ENCODE measurements at places on chromosomes 7 and 10.
A peak's percentile ranks its signal among the peaks of the same experiment; 100 is the strongest.

GRCh38 chr7:135238112-135238744, 4.6 kb downstream of the STRA8 start:
- peak; percentile 26 for DNase-seq

GRCh38 chr10:69069090-69070042, 18.5 kb upstream of the SRGN start:
- DNase-seq = no peak

DNA sequence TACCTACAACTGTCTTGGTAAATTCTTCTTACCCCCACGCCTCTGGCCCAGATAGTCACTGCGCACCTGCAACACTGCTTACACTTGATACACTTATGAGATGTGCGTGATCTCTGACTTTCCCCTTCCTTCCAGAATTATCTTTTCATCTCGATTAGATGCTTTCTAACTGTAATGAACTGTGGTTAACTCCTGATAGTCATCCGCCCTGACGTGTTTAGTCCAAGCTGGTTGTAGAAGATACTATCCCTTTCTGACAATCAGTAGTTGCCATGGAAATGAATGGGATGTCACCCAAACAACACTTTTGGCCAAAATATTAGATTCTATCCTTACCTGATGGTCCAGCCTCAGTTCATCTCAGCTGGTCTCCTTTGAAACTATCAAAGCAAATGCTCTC, 241.5 kb downstream of the ADAM12 start:
- DNase-seq = no peak

GRCh38 chr7:20411372-20411771, 80.7 kb downstream of the ITGB8 start:
- DNase-seq = no peak

DNA sequence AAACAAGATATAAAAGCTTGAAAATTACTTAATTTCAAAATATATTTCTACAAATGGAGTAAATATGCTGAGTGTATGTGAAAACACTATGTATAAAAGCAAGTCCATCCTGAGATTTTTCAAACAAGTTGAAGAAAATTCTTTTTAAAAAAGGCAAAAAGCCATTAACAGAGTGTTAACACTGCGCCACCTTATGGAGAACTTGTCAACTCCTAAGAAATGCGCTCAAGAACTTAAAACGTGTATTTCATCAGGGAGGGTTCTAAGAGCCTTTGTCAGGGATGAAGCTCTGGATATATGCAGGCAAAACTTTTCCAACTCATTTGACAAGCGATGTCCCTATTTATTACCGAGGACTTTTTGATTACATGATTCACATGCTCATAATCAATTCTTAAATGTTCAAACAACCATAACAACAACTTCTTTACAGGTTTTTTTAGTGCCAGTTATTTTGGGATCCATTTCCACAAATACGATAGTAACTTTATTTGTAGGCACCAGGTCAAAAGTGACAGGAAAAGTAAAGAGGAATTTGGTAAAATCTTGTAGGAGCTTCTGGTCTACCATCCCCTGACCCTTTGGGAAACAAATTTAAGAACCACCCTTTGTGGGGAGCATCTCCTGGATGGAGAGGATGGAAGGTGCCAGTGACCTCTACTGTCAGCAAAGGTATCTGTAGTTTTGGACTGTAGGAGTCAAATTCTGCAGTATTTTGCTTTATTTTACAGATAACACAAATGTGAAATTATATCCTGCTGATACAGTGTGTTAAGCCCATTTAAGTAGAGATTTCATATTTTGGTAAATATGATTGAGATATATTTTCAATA, 23.2 kb downstream of the CALCR start:
- DNase-seq = no peak

DNA sequence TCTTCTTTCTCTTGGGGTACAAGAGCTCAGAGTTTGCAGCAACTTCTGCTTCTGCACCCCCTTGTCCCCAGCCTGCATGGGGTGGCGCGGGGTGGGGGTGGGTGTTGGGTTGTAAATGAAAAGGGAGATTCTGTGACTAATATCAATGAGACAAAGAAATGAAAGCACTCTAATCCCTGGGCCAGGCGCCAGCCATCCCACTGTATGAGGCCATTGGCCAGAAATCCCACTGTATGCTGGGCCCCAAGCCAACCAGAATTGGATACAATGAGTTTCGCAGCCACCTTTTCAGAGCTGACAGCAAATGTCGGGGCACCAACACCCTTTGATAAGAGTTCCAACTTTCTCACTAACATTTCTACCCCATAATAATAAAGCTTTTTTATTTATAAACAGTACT, 10.9 kb upstream of the PTN start:
- DNase-seq = no peak

DNA sequence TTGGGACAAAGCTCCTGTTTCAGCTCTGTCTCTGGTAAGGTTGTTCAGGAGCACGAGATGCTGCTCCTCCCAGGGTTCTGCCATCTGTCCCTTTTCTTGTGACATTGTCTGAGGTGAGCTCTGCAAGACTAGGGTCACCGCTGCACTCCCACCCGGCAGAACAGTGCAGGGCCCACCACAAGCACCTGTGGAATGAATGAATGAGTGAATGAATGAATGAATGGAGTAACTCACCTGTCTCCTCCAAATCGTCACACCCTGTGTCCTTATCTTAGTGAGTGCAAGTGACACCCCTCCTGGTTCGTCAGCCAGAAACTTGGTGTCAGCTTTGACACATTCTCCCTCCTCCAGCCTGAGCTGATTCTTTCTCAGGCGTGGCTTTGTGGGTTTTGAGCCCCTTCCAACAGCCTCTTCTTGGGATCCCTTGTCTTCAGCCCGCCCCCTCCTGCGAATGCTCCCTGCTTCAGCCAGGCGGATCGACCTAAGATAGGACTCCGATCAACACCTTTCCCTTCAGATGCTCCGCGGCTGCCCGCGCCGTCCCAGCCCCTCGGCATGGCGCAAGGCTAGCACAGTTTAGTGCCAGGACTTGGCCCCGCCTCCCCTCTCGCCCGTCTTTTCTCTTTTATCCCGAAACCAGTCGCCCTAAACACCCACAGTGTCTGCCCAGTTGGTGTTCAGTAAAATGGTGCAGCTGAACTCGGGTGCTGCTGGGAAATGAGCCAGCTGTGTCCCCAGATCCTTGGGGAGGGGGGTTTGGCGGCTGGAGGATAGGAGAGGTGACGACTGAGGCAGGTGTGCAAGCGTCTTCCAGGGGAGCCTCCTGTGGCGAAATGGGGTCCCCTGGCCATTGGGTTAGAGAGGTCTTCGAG, 89.3 kb downstream of the BEND7 start:
- DNase-seq = peak; percentile 31

DNA sequence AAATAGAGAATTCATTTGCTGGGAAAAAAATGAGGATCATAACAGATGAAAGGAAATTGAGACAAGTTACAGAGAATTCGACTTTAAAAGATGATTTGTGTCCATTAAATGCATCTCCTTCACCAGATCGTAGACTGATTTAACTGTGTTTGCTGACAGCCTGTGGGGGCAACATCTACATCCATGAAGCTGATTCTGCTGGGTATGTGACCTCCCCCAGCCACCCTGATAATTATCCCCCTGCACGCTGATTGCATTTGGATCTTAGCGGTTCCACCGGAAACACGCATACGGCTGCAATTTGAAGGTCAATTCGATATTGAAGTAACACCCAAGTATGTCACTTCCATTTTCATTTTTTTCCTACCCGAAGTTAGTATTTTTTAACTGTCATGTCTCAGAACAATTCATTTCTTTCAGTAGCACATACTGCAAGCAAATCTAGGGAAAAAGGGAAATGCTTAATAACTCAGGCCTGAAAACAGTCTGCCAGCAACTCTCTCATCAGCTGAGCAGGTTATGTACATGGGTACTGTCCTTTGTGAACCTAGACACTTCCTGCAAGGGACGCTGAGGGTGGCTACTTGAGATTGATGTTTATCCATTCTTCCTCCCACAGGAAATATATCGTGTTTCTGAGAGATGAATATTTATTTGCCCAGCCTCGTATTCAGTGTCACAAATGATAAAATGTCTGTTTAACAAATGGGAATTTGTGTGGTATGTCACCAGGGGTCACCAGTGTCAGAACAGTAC, 134.9 kb downstream of the ZNF22 start:
- no peak for DNase-seq

DNA sequence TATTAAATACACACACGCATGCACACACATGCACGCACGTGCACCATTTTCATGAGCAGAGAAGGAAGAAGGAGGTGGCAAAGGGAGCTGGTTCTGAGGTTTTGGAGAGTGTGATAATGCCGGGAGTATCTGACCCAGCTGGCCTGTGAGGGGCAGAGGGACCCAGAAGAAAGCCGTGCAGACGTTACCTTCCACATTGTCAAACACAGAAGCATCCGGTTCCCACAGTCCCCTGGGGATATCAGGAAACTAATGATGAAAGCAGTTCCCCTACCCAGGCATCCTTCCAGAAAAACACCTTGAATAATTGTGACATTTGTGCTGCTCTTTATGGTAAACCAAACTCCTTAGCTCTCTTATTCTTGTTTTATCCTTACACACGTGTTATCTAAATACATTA, 85.7 kb upstream of the FAM180A start:
- DNase-seq = no peak

- no peak for DNase-seq
These were observed 26.0 kb upstream of the PLEKHA1 start for GRCh38 chr10:122348512-122348911.

GRCh38 chr7:139627831-139628230, 104.3 kb downstream of the CLEC2L start:
- no peak for DNase-seq

DNA sequence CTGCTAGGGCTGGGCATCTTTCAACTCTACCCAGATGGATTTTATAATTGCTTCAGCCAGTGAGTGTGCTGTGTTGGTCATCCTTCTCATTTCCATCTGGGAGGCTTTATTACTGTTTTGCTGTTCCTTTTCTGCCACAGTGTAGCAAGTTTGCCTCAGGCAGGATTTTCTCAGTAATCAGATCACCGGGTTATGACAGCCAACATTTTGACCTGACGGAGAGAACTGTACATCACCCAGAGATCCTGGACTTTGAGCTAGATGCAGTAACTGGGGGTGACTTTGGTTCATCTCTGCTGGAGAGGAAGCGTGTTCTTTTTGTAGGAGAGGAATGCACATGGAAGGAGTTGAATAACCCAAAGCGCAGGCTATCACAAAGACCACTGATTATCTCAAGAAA, 111.8 kb upstream of the AGR3 start:
- no peak for DNase-seq

DNA sequence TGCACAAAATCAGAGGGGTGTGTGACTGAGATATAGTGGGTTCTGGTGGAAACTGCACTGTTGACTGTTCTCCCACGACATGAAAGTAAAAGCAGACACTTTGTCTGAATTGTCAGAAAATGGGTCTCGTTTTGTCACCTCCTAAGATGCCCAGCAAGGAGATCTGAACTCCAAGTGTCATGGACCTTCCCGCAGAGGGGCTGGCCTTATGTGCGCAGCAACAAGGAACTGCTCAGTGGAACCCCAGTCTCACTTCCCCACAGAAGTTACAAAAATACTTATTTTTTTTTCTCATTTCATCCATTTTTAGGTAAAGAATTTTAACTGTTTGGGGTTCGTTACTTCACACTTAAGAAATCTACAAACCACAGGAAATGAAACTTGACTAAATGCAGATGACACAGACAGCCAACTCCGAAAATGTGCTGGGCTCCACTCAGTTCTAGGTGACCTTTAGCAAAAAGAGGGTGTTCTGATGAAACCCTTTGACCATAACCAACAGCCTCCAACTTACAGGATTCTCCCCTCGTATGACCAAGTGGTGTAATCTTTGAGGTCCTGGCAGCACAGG, 115.0 kb downstream of the FAM107B start:
- peak; percentile 63 for DNase-seq

DNA sequence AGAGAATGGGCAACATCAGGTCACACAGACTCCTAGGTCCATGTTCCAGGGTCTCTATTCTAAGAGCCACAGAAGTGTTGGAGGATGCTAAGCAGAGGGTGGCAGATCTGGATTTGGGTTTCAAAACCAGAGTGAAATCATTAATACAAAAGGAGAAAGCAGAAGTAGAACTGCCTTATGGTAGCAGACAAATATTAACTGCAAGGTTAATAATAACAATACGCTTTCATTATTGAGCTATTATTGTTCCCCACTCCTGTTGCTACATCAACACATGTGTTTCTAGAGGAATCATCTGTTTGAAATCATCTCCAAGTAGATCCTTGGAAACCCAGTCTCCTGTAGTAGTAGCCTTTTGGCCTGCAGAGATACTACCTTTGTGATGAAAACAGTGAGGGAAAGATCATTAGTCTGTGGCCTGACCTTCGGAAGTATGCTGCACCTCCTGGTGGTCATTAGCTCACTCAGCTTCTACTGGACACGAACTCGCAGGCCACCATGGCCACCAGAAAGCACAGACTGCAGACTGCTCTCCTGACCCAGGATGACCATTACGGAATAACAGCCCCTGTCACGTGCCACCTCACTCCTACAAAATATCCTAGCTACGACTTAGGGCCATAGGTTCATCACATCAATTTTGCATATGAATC, 84.6 kb downstream of the XPNPEP1 start:
- DNase-seq = no peak

DNA sequence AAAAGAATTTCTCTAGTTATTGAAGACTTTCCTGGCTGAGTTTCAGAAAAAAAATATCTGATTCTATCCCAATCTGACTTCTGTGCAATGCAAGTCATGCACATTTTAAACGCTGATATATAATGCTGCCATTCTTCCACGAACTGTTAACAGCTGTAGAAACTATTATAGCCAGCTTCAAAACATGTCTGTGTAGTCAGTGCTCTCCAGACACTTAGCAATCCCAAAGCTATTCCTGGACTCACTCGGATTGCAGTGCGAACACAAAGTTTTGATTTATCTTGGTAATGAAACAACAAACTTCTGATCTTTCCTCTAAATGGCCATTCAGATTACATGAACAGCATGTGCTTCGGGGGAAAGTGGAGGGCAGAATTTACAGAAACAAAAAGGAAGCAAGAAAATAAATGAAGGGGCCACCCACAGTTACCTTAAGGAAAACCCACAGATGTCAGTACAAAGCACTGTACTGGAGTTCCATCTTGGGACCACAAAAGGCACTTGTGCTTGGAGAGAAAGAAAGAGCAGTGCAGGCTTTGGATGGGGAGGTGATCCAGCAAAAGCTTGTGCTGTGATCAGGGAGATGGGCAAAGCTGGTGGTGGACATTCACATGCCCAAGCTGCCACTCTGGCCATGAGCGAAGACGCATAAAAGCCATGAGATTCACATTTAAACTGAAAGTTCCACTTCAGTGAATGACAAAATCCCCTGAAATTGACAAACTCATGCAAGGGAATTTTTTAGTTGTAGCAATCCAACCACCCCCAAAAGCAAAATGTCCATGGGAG, 32.1 kb upstream of the ADO start:
- no peak for DNase-seq

- DNase-seq = no peak
These were observed 47.2 kb downstream of the NEURL1 start for GRCh38 chr10:103540722-103541121.

- DNase-seq = no peak
These were observed 2.2 kb upstream of the PDE1C start for GRCh38 chr7:32072397-32072796.

GRCh38 chr10:63673246-63673645, 152.0 kb downstream of the REEP3 start:
- DNase-seq = no peak

DNA sequence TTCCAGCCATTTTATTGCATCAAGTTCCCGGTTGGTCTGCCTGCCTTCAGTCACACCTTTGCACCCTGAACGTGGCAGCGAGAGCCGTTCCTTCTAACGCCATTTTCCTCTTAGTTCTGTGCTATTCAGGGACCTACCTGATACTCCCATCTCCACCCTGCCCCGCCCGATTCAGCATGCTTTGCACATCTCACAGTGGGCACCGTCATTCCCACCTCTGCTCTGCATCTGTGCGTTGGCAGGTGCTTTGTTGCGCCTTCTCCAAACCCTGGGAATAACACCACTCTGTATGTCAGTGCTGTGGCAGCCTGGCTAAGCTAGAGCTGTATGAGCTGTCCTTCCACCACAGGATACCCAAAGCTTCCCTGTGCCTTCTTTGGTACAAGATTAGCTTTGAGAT, 96.8 kb downstream of the ACTR3B start:
- DNase-seq = no peak
